ENCODE measurements at places on chromosomes 2 and 18.

DNA sequence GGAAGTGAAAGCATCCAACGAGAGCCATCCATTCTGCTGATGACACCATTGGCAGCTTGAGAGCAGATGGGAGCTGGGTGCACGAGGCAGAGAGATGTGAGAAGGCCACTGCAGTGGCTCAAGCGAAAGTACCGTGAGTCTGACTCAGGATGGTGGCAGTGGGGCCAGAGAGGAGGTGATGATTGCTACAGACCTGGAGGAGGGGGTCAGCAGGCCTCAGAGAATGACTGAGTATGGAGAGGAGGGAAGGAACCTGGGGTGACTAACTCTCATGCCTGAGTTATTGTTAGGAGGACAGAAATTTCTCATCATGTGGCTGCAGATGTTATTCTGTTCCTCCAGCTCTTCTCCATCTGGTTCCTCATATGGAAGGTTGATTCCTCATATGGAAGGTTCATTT lies 8.8 kb upstream of the ZBTB7C start:
- DNase-seq = no peak

DNA sequence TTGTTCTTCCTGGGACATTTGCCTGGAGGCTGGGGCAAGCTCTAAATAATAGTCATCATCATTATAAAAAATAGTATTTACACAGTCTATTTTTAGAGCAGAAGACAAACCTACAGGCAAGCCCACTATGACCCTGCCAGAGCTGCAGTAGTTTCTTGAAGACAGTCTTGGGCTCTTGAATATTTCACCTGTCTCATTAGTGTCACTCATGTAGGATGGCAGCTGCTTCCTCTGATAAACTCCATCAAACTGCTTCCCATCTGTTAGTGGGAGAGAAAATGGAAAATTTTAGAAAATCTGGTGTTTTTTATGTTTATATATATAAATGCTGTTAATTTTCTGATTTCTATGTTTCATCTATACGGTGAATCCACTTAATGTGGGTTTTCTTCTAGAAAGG lies 8.5 kb upstream of the CYRIA start:
- DNase-seq = no peak

DNA sequence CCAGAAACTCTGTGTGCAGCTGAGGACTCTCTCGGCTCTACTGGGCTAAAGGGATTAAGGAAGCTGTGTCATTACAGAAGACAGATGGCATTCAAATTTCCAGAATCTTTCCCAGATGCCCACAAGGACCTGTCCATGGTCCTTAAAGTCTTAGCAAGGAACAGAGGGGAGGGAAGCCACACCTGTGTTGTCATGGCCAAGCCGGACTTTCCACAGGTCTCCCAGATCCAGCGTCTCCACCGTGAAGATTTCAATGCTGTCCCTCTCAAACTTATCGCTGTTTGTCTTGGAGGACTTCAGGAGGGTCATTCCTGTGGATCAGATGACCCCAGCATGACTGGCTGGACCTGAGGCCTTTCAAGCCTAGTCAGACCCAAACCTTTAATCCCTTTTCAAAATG lies 114.5 kb downstream of the LOXHD1 start:
- DNase-seq = no peak

DNA sequence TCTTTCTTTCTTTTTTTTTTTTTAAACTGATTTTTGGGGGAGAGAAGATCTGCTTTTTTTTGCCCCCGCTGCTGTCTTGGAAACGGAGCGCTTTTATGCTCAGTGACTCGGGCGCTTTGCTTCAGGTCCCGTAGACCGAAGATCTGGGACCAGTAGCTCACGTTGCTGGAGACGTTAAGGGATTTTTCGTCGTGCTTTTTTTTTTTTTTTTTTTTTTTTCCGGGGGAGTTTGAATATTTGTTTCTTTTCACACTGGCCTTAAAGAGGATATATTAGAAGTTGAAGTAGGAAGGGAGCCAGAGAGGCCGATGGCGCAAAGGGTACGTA lies 587 bp downstream of the MEIS1 start:
- DNase-seq = no peak

- no peak for DNase-seq
These were observed 20.1 kb upstream of the ACMSD start for GRCh38 chr2:134818321-134818720.

DNA sequence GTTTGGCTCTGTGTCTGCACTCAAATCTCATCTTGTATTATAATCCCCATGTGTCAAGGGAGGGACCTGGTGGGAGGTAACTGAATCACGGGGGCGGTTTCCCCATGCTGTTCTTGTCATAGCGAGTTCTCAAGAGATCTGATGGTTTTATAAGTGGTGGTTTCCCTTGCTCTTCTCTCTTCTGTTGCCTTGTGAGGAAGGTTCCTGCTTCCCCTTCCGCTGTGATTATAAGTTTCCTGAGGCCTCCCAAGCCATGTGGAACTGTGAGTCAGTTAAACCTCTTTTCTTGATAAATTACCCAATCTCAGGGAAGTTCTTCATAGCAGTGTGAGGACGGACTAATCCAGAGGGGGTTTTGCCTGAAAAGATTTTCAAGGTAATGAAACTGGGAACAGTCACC lies 245.4 kb downstream of the GALR1 start:
- no peak for DNase-seq

DNA sequence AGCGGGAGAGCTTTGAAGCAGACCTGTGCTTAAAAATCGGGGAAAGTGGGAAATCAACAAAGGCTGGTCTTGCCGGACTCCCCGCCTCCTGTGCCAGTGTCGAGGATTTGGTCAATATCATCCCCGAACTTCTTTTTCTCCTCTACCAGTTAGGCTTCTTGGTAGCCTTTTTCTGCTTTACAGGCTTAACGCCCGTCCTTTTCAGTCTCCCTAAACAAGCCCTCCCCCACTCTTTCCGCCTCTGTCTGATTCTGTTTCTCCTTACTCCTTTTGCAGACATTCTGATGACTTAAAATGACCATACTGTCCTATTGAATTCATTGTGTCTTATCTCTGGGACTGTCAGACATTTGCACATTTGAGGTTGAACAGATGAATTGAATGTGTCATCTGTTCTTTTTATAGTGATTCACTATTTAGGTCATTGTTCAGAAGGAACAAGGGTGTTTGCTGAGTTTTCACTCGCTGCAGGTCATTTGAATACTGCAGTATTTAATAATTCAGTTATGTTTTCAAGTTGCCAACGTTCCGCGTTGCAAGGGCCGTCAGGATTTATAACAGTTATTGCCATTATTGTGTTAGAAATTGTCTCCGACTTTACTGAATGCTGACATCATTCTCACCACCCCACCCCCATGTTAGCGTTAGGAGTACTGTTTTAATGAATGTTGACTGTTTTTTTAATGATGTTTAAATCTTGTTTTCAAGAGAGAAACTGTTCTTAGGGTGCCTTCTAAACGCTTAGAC lies 1.1 kb downstream of the ITGAV start:
- DNase-seq = peak; percentile 57

DNA sequence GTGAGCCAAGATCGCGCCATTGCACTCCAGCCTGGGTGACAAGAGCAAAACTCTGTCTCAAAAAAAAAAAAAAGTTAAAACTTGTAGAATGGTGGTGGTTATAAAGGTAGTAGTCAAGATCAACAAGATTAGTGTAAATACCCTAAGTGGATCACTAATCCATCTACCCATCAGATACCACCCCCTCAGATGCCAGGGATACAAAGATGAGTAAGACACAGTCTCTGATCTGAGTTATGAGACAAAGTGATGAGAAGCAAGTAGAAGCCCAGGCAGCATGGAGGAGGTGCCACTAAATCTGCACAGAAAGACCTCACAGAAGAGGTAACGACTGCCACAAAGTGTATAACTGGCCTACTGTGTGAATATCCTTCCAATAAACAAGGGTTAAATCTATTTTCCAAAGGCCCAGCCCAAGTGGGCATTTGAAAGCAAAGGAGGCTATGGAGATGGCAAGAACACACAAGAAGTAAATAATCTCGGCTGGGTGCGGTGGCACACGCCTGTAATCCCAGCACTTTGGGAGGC lies 20.2 kb downstream of the NFE2L2 start:
- no peak for DNase-seq
